ENCODE measurements at places on chromosomes 5 and 9.

DNA sequence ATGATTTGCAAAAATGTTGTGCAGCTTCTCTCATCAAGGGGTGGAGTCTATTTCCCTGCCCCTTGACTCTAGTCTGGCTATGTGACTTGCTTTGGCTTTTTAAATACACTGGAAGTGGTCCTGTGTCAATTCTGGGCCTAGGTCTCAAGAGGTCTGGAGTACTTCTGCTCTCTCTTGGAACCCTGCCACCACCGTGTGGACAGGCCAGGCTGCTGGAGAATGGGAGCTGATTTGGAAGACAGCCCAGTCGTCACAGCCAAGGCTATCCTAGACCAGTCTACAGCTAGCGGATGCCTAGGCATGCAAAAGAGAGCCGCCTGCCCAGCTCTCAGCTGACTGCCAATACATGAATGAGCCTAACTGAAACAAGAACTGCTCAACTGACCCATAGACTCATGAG, 56.7 kb upstream of the CLINT1 start:
- no peak for DNase-seq

DNA sequence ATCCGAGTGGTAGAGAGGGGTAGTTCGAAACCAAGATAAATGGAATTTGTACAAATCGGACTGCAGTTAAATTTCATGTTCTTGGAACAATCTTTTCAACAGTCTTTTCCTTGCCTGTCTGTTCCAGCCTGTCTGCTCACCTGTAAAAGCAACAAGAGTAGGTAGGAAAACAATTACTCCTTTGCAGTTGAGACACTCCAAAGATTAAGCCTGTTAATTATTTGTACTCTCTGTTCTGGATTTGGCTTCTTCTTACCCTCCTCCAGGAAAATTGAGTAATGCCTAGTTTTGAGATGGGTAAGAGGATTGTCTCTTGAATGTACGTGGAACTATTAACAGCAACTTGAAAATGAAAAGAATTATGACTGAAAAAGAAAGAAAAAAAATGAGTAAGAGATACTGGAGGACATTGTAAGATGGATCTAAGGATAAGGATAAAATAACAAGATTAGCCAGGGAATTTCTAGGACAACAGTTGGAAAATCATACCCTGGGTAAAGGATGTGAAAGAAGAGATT, 24.3 kb downstream of the SPAAR start:
- DNase-seq = no peak

GRCh38 chr5:143376911-143377813, 26.3 kb downstream of the NR3C1 start:
- no peak for DNase-seq

GRCh38 chr5:68463606-68464005, 248.1 kb downstream of the PIK3R1 start:
- no peak for DNase-seq
